ENCODE measurements at places on chromosomes 7 and 10.

DNA sequence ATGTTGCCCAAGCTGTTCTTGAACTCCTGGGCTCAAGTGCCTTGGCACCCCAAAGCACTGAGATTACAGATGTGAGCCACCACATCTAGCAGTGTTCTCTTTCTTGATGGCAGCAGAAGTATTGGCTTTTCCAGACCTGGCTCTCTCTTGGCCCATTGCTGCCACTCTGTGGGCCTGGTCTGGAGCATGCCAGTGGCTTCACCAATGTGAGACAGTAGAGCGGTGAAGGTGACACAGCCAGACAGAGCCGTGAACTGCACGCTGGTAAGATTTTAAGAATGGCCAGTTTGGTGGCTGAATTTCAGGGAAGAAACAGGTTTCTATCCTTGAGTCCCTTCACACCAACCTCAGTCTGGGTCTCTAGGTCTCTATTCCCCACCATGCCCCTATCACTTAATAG lies 552.7 kb upstream of the NRP1 start:
- DNase-seq, result no peak

- DNase-seq, result no peak
These were observed 371.1 kb upstream of the NFE2L3 start for GRCh38 chr7:25780904-25781303.

DNA sequence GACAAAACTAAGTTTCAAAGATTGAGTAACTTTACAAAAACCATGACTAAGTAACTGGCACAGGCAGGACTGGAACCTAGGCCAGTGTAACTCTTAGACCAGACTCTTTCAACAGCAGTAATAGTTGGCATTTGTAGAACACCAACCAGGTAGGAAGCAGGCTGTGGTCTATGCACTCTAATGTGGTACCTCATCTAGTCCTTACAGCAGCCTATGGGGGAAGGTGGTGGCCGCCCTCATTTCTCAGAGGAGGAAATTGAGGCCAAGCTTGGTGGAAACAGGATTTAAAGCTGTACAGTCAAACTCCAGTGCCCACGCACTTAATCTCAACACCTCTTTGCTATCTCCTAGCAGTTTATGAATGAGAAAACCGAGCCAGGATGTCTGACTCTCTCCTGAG lies 165.4 kb upstream of the LRGUK start:
- no peak for DNase-seq

GRCh38 chr7:110870926-110871325 lies 220.0 kb upstream of the LRRN3 start:
- no peak for DNase-seq

GRCh38 chr7:154789404-154789803 lies 213.5 kb downstream of the PAXIP1 start:
- DNase-seq, result no peak

DNA sequence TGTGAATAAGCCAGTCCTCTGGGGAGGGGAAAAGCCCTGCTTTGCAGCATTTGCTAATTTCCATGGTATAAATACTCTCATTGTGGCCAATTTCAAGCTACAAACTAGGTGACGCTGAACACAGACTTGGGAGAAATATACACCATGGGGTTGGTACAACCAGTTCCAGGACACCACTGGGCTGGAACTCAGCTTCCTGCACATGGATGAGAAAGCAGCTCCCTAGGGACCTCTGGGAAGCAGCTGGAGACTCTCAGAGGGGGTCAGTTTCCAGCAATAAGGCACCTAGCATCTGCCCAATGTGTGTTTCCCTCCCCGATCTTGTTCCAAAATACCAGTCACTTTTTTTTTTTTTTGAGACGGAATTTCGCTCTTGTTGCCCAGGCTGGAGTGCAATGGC lies 56.8 kb upstream of the WDR11 start:
- no peak for DNase-seq

DNA sequence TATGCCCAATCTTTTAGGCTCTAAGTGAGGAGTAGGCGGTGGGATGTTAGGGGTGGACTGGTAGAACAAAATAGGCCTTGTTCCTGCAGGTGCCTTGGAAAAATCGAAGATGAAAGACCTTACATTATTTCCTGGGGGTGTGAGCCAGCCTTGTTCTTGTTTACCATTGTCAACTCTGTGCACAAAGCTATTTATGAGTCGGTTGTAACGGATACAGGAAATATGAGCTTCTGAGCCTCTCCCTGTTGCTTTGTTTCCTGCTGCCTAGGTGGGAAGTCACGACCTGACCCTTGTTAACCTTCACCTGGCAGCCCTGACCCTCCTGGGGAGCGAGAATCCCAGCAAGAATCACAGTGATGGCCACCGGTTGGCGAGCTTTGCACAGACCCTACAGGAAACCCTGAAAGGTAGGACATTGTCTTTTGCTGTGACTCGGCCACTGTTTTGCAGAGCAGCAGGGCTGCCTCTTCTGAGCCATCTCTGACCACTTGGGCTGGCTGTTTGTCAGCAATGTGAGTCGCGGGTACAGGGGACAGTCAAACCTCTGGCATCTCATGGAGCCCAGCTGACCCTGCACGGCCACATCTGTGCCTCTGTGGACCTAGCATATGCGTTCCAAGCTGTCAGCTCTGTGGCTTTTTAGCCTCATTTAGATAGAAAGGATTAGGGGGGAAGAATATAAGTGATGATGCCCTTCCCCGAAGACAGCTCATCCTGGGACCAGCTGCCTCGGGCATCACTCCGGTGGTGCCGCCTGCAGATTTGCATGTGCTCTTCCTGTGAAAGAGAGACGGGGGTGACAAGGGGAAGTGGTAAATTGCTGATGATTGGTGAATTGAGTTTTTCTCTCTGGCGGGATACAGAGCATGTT lies 102.1 kb upstream of the ANLN start:
- DNase-seq, result no peak

DNA sequence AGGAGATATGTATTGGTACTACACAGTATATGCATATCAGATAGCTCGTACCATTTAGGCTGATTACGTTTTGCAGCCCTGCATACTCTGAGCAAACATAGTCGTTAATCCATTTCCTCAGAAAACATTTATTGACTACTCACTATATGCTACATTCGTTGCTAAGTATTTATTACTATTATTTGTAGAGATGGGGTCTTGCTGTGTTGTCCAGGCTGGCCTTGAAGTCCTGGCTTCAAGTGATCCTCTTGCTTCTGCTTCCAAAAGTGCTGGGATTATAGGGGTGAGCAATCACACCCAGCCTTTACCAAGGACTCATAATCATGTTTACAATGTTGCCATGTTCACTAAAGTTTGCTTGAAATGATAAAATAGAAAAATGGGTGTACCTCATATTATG lies 174.7 kb downstream of the ARL4A start:
- no peak for DNase-seq

DNA sequence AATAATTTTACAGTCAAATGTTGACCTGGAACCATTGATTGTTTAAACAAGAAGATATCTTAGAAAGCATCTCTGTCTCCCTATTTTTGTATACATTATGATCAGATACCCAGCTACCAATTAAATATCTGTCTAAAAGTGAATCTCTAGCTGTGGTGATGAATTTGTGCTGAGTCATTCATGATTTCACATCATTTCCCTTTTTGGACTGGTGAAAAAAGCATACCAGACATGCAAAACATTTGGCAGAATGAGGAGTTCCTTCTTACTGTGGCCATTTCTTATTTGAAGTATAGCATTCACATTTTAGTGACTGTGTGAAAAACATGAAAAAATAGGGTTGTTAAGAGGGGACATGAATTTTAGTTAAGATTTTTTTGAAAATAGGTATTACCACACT lies 98.0 kb upstream of the GATA3 start:
- no peak for DNase-seq

- DNase-seq, result no peak
These were observed 46.5 kb downstream of the DRGX start for GRCh38 chr10:49349390-49349789.

DNA sequence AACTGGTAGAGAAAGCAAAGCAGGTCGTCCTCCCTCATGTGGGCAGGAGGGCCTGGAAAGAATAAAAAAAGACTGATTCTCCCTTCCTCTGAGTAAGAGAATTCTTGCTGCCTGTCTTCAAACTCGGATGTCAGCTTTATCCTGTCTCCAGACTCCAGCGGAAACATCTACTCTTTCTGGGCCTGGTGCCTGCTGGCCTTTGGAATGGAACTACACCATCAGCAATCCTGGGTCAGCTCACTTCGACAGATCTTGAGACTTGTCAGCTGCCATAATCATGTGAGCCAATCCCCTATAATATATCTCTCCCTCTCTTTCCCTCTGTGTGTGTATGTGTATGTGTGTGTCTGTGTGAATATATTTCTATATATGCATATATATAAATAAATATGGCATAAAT lies 411.0 kb upstream of the DPP6 start:
- DNase-seq, result no peak

DNA sequence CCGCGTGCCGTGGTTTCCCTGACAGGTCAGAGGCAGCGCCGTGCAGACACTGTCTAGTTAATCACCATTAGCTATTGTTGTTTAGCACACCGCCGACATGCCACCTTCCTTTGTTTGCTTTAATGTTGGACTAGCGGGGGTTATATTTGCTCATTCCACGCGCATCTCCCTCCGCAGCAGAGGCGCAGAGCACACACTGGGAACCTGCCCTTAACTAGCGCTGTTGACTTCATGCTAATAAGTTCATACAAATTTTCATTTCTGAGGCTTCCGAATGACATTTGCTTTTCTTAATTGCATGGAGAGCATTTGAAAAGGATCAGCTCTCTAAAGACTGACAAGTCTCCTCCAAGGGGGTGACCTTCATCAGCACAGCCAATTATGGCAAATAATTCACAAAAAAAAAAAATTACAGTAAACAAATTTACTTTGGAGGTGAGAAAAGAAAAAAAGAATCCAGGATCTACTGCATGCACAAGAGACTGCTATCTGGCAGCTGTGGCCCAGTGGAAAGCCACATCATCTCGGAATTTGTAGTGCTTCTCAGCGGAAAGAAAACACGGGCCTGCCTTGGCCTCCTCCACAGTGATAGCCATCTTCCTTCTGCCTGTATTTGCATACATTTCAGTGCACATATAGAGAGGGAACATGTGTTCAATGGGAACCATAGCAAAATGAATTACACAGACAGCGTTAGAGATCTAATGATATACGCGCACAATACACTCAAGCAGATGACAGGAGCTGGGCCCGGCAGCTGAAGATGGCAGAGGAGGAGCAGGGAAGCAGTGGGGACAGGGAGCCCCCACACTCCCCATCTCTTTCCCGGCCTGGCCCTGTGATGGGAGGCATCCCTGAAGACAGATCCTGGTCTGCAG lies 94.2 kb downstream of the EBF3 start:
- no peak for DNase-seq

GRCh38 chr7:155189590-155189989 lies 108.1 kb upstream of the INSIG1 start:
- DNase-seq, result no peak

DNA sequence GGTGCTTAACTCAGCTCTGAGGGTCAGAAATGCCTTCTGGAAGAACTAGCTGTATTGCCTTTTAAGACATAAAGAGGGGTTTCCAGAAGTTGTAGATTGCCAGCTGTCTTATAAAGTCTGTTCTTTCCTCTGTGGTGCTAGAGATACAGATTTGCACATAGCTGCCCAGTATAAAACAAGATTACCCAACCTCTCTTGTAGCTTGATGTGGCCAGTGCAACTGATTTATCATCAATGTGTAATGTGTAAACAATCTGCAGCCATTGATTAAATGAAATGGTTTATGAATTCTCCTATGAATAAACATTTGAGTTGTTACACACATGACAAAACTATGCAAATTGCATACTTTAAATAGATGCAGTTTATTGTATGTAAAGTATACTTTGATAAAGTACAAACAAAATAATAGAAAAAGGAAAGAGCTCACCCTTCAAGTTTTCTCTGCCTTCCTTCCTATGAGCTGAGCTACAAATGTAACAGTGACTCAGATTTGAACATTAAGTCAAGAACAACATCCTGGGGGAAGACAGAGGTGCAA lies 195.2 kb downstream of the TMEM26 start:
- DNase-seq, result no peak

DNA sequence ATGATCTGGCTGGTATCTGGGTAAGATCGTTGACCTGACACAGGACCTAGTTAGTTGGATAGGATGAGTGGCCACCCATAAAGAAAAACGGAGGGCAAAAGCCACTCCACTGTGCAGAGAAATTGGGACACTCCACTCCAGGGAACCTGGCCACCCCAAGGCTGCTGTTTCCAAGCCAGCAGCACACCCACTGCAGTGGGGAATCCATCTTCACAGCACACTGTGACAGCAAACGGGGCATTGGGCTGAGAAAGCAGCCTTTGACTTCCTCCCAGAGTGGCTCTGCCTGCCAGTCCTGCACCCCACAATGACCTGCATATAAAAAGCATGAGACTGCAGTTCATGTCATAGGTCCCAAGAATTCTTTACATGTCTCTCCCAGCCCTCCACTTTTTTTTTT lies 52.9 kb downstream of the MTPN start:
- no peak for DNase-seq

- DNase-seq, result no peak
These were observed 50.8 kb downstream of the OAT start for GRCh38 chr10:124367936-124368335.

DNA sequence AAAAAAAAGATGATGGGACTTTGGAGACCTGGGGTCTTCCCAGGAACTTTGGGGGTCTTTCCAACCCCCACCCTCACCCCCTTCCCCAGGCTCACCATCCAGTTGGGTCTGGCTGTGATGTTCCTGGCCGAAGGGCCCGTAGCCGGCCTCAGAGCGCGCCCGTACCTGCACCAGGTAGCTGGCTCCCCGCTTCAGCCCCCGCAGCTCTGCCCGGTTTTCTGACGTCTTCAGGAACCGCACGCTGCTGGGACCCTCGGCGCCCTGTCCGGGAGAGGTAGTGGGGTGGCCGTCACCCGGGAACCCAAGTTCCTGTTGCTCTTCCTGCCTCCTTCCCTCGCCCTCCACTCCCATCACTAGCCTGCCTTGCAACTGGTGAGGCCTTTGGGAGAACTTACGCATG lies 10.2 kb downstream of the EPHB4 start:
- no peak for DNase-seq

DNA sequence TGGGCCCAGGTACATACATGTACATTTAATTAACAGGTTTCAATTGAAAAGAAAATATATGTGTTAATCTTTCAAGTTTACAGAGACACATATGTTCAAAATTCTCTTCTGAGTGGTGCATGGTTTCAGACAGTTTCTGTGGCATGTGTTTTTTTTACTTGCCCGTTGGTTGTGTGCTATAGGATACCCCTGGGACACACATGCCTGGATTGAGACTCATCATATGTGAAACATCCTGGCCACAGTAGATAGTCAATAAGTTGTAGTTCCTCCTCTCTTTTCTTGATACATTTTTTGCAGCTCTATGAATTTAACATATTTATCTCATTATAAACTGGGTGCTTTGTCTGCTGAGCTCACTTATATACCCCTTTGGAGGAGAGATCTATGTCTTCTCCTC lies 207.8 kb upstream of the CTBP2 start:
- DNase-seq, result no peak

GRCh38 chr7:28729727-28730126 lies 228.4 kb downstream of the TRIL start:
- no peak for DNase-seq

GRCh38 chr10:62501547-62501946 lies 127.4 kb downstream of the ZNF365 start:
- DNase-seq, result no peak

GRCh38 chr7:96080027-96080426 lies 241.9 kb downstream of the SLC25A13 start:
- DNase-seq, result no peak

Data from HEK293T (cell line).